ENCODE measurements at places on chromosomes 2 and 18.

- no peak for DNase-seq
Measured at GRCh38 chr2:125073440-125073839, 1048.4 kb downstream of the CNTNAP5 start.

DNA sequence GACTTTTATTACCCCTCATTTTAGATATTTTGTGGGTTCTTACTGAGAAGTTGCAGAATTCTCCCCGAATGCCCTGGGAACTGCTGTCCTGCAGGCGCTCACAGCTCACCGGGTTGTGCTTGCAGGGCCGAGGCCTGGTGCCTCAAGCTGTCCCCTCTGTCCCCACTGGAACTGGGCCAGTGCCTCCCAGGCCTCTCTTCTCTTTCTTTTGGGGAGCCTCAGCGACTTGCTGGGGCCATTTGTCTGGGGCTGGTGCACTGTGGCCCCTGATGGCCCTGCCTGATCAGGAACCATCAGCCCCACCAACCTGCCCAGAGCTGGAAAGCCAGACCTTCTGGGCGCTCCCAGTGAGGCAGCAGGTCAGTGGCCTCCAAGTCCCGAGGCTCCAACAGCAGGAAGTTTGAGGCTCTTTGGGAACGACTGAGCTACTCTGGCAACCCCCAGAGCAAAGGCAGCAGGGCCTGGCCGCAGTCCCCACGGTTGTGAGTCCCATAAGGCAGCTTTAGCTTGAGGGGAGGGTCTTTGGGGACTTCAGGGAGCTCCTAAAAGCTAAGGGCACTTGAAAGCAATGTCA lies 14.7 kb upstream of the NEU4 start:
- no peak for DNase-seq

GRCh38 chr2:217999595-217999959 lies 3.2 kb downstream of the TNS1 start:
- no peak for DNase-seq

- DNase-seq, result no peak
Measured at GRCh38 chr18:6031002-6031401, 135.7 kb upstream of the TMEM200C start.

DNA sequence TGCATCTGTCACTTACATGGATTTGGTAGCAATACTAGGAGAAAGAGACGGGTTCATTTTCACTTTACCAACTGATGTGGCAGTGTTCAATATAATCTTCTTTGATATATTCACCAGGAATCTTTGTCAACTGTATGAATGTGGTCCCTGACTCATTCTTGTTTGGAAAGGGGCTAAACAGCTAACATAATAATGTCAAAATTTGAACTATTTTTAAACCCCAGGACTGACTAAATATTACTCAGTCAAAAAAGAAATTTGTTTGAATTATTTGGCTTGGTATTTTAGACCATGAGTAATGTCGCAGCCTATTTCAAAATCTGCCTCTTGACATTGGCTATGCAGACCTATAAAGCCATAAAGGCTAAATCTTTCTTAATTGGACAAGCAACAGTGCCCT lies 413.7 kb upstream of the RGPD4 start:
- DNase-seq, result no peak

GRCh38 chr2:74755386-74755785 lies 78.5 kb upstream of the HK2 start:
- DNase-seq, result no peak

DNA sequence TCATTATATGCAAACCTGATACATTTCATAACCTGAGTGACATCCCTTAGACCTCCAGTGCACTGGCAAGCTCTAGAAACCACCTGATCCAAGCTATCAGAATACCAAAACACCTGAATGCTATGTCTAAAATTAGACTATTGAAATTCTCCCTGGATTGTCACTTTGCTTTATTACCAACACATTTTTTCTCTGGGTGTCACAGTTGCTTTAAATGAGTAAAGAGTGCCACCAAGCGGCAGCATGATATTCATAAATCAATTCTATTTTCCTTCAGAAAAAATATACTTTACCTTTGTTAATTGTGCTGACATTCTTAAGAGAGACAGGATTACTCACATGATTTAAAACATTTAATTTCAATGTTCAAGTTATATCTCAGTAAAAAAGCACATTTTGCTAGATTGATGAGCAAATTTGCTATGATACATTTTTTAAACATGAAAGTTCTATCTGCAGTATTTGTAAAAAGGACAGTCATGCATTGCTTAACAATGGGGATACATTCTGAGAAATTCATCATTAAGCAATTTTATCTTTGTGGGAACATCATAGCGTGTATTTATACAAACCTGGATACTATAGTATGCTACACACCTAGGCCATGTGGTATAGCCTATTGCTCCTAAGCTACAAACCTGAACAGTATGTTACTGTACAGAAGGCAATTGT lies 338.4 kb upstream of the SLC39A10 start:
- DNase-seq, result peak; percentile 24

GRCh38 chr2:54497763-54498680 lies 41.9 kb downstream of the SPTBN1 start:
- DNase-seq, result no peak

All from activated T-cell treated with anti-CD3 and anti-CD28 coated beads for 4 hours (primary cell).